ENCODE measurements at places on chromosomes 2 and 18.

GRCh38 chr2:46589356-46589755 is 110.0 kb downstream of the TMEM247 start:
- no peak for DNase-seq

DNA sequence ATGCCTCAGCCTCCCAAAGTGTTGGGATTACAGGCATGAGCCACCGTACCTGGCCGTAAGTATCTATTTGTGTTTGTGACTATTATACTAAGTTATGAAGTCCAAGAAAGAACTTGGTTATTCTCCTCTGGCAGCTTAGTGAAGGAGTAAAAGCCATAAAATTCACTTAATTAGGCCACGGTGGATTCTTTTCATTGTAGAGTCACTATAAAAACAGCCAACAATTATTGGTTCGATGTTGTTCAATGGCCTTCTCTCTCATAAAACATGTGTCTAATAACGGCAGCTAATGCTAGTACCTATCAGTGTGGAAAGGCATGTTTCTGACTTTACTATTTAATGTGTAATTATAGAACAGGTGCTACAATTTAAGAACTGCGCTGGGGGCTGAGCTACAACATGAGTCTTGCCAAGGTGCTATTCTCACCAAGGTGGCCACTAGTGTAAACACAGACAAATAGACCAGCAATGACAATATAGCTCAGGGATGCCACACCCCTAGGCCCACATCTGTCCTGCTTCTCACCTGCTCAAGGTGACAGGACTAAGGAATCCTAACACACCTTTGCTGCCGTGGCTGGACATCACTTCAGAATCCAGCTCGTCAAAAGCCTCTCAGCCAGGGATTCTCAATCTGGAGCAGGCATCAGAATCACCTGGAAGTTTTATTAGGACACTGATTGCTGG is 17.2 kb downstream of the ATP8B1 start:
- no peak for DNase-seq

DNA sequence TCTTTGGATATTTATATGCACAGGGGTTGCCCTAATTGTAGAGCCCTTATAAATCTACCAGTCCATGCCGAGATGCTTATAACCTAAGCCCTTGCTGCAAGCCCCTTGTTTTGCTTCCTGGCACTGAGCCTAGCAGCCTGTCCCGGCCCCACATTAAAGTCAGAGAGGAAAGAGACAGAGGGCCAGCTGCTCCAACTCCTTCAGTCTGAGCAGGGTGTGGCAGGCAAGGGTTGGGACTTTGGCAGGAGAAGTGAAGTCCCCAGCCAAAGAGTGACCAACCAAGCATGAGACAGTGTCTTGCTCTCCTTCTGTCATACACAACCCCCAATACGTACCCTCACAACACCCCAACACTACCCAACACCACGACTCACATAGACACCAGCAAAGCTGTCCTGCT is 54.7 kb upstream of the FZD7 start:
- DNase-seq: no peak

DNA sequence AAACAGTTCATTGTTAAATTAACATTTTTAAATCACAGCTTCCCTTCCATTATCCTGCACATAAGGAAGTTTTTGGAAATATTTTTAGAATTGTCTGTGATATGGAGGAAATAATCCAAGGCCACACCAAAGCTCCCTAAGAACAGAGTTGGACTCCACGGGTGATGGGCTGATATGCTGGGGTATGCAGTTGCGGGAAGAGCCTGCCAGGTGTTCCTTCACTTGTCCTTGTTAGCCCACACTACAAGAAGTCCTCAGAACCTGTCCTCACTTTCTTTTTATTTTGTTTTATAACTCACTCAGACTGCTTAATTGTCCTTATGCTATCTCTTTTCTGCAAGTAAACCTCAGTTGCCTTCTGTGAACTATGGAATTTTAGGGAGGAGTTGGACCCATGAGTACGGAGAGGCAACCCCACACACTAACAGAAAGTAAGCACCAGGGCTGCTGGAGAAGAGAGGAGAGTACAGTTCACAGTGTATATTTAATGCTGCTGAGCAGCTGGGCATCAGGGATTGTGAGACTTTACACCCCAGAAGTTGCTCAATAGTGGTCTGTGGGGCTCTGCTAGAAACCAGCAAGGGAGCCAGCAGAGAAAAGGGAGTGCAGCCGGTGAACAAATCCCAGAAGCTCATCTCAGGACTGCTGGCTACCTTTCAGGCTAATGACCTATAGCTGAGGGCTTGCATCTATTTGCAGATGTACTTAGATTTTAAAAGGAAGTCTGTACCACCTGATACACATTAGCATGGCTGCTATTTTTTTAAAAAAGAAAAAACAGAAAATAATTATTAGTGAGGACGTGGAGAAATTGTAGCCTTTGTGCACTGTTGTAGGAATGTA is 280.1 kb upstream of the STON1 start:
- DNase-seq: no peak

- no peak for DNase-seq
These were observed 43.6 kb downstream of the IL1RL2 start for GRCh38 chr2:102230410-102230909.

GRCh38 chr2:68857202-68857845 is 13.9 kb downstream of the BMP10 start:
- no peak for DNase-seq

DNA sequence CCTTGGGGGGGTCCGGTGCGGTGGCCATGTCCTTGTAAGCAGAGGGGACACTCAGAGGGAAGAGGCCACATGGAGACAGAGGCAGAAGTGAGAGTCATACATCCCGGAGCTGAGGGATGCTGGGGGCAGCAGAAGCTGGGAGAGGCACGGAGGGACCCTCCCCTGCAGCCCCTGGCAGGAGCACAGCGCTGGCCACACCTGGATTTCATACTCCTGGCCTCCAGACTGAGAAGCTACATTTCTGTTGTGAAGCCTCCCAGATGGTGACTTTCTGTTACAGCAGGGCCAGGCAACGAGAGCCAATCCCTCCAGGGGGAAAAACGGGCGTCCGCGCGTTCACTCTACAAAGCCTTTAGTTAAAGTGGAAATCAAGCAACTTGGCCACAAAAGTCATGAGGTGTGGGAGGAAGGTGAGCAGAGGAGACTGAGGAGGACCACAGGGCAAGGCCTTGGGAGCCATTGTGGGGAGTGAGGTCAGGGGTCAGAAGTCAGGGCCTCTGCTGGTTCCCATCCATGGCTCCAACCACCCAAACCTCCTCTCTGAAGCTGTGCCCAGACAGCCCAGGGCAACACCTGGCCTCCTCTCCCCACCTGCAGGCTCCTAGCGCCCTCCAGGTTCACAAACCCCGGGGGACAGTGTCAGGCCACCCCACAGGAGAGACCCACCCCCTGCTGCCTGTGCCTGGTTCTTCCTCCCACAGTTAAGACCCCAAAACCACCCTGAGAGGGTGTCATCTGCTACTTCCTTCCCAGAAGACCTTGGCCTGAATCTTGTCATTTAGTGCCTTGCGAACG is 4.5 kb upstream of the MBP start:
- no peak for DNase-seq

DNA sequence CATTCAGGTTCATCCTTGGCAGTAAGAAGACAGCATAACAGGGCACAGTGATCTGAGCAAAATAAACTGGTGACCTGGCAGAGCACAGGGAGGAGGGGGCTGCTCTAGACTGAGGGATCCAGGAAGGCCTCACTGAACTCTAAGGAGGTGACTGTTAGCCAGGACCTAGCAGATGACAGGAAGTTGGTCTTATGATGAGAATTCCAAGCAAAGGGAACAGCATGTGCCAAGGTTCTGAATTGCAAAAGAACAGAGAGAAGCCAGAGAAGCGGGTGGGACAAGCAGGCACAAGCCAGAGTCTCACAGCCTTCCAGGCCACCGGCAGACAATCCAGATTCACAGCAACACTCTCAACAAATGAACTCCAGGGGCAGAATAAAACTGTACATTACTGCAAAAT is 152.7 kb upstream of the PTPRM start:
- DNase-seq: no peak

GRCh38 chr2:226030788-226031646 is 631.5 kb downstream of the NYAP2 start:
- no peak for DNase-seq

GRCh38 chr2:45965871-45966498 is 314.5 kb downstream of the PRKCE start:
- DNase-seq: no peak

DNA sequence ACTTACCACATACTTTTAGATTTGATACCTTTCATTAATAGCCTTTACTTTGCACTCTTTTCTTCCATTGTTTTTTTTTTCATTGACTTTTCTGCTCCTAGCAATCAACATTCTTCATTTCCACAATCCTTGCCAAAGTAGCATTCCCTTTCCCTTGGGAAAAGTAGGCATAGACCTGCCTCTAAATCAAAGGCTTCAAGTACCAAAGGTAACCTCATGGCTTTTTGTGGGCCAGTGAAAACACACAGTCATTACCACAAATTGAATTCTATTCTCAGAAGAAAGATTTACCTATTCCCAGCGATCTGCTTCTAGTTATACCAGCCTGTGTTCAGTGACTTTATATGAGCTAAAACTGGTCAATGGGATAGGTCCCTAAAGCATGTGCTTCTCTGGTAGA is 109.2 kb downstream of the SOCS6 start:
- DNase-seq: no peak
